ENCODE measurements at places on chromosomes 11 and 22. TPM values are rescaled to one million over a fixed set of nuclear protein-coding genes. Genes with fewer than 3 reads are reported as not detected.

Gene HBB
- not detected for total RNA-seq

Gene HSPB2
- total RNA-seq: not detected

Gene RTL10
- total RNA-seq: 62.2 TPM

Gene CRYBB2
- not detected for total RNA-seq

Gene CAPRIN1
- total RNA-seq: 156 TPM

Gene SAC3D1
- total RNA-seq: 8.4 TPM

Gene MS4A4A
- not detected for total RNA-seq

Gene GVQW3
- 0.57 TPM for total RNA-seq

Gene OR6T1
- total RNA-seq: not detected

Gene CECR2
- total RNA-seq: under 0.01 TPM

Gene BRD1
- 19.3 TPM for total RNA-seq

Gene SLC1A2
- not detected for total RNA-seq

Gene KCNJ4
- not detected for total RNA-seq

Gene CCDC73
- total RNA-seq: 0.06 TPM

Gene OLFML1
- 0.06 TPM for total RNA-seq

Gene TSSK2
- not detected for total RNA-seq

Gene RAPSN
- total RNA-seq: 0.32 TPM

Gene MLC1
- under 0.01 TPM for total RNA-seq

Gene TEX12
- total RNA-seq: not detected

Gene TTC36
- 1.3 TPM for total RNA-seq

Gene MAP6
- total RNA-seq: 0.32 TPM

Gene OR52I2
- total RNA-seq: not detected

Gene C11orf97
- not detected for total RNA-seq

Gene OR2AT4
- total RNA-seq: not detected

Gene MFRP
- total RNA-seq: under 0.01 TPM

Gene CD3E
- not detected for total RNA-seq

Gene INS
- total RNA-seq: not detected

Gene GRIK4
- total RNA-seq: not detected

Gene RASSF10
- under 0.01 TPM for total RNA-seq

Gene FXYD6
- under 0.01 TPM for total RNA-seq

Gene NPAS4
- not detected for total RNA-seq

Gene OR51E2
- total RNA-seq: not detected

Gene C22orf23
- 0.16 TPM for total RNA-seq

Gene FAM83F
- total RNA-seq: not detected

Gene P4HA3
- 31.0 TPM for total RNA-seq

Gene GAB4
- total RNA-seq: not detected

All from bladder microvascular endothelial cell (primary cell).